ENCODE measurements at places on chromosomes 7 and 10. TPM values are rescaled to one million over a fixed set of nuclear protein-coding genes. Genes with fewer than 3 reads are reported as not detected.

ZP3 gene
- 0.76 TPM for total RNA-seq

GPNMB gene
- 300 TPM for total RNA-seq

GIMAP6 gene
- total RNA-seq: 62.8 TPM

GHRHR gene
- 0.74 TPM for total RNA-seq

C10orf105 gene
- 0.55 TPM for total RNA-seq

GPR15LG gene
- total RNA-seq: not detected
